ENCODE measurements at places on chromosomes 12 and 14.

DNA sequence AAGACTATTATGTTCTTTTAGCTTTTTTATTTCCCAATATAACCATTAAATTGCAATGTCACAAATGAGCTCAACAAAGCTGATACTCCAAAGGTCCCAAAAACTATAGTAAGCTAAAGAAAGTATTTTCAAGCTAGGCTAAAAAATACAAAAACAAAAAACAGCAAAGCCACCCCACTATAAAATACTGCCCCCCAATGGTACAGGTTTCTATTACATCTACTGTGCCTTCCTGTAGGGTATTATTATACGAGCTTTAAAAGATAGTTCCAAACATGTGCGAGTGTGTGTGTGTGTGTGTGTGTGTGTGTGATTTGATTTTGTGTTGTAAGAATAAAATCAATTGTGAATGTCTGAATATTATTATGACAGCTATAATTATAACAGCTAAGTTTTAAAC, 1.1 kb downstream of the IFNG start:
- DNase-seq = no peak

DNA sequence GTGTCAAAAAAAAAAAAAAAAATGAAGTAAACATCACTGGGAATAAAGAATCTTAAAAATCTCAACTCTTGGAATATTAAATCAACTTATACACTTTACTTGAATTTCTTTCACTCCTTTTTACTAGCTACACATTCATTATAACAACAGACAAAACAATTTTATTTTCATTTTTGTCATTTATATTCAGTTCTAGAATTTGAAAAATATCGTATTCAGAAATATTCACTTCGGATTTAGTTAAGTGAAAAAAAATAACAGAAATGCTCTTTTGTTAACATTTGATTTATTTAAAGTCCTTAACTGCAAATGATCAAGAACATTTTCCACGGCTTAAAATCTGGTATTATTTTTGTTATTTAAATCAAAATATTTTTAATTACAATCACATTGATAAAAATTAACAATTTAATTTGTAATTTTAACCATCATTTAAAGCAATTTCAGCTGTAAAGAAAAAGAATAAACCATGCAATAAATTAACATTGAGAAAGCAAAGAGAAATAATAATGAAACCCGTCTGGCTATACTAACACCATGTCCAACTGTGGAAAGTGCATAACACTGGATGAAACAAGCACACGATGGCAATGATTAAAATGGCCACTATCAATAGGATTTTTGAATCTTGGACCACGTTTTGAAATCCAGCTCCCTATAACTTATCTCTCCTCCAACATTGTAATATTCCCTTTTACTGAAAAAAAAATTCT, 5.2 kb downstream of the FOXA1 start:
- DNase-seq = no peak

DNA sequence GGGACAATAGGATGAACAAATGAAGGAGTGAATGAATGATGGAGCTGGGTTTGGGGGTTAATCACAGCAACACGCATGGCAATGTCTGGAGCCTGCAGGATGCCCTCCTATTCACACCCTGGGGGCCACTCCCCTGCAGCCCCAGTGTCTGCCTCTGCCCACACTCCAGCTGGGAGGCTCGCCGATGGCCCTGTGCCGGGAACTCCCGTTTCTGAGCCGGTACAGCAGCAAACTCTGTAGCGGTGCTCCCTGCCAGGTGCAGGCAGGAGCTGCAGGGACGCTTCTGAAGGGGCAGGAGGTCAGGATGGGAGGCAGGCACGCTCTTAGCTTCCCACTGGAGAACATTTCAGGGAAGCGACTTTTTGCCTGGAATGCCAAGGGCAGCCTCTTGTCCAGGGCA, 55.4 kb upstream of the NCOR2 start:
- DNase-seq = no peak

DNA sequence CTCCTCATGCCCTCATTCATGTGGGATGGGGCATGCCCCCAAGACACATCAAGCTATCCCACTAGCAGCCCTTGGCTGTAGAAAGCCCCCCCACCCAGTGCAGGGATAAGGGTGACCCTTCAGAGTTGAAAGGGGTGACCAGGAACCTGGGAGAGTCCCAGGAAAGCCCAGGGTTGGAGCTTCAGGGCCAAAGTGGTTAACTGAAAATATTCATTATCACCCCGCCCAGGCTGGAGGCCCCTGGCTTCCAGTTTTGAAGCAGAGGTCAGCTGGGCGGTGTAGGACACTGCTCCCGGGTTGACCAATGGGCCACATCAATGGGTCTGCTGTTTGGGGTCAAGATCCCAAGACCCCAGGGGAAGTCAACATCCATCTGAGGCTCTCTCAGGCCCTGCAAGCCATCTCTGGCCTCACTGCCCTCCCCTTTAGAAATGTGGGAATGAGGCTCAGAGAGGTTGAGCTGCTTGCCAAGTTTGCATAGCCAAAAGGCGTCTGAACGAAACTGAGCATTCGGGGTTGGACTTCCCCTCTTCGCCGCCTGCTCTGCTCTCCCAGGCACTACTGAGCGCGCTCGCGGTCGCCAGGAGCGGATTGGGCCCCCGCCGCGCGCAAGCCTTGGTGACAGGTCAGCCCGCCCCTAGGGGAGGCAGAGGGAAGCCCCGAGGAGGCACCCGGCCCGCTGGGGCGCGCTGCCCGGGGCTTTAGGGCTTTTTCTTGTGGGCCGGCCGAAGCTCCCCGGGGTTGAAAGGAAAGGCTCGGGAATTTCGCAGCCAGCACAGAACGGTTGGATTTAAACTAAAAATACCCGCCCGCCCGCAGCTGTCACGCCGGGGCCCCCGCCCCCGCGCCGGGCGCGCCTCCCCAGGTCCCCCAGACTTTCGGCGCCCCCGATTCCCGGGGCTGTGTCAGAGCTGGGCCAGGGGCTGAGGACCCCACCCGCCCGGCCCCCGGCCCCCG, 576 bp downstream of the SYNE3 start:
- DNase-seq = peak; percentile 80

- DNase-seq = no peak
Measured at GRCh38 chr12:52647601-52648000, 4.4 kb downstream of the KRT2 start.

- DNase-seq = no peak
Measured at GRCh38 chr14:56815745-56816144, 5.5 kb upstream of the OTX2 start.

- no peak for DNase-seq
Measured at GRCh38 chr14:95341564-95341963, 21.9 kb upstream of the CLMN start.

GRCh38 chr14:22319526-22320361, 269.3 kb downstream of the DAD1 start:
- no peak for DNase-seq

DNA sequence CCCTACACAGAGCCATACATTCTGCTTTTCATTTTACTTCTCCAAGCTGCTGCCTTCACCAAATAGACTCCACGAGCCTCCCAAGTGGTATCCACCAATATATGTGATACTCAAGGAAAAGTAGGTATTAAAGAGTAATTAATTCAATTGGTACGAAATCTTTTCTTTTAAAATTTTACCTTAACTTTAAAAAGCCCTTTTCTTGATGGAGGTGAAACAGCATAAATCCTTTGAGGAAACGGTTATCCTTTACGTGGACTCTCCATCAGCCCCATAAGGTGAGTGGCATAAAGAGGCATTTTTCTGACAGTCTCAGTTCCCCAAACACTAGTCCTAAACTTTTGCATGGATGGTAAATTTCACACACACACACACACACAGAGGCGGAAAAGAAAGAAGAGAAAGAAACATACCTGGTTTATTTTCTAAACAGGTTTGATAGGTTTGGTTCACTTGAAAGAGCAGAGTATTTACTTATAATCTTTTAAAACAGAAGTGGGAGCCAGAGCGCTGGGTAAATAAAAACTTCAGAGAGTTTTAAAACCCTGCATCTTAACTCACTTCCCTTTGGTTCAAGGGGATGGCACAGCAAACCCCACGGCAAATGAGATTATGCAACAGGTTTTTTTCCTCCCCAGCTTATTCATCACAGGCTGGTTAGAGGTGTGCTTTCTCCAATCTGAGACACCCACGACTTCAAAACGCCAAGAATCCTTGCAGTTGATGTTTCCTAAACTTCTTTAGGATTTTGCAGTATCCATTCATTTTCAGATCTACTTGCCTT, 1.9 kb downstream of the DUSP16 start:
- DNase-seq = peak; percentile 54

DNA sequence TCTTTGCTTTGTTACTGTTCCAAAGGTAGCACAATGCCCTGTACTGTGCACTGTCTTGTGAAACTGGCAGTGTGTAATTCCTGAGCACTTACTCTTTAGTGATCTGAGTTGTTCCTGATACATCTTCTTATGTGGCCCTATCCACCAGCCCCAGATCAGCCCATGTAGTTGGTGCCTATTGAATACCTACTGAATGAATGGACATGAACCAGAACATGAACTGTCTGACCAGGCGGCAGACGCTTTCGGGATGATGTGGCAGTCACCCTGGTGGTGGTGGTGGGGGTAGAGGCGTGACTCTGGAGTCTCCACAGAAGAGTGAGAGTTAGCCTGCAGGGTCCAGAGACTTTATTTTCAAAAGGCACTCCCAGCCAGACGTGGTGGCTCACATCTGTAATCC, 46.6 kb upstream of the PAPOLA start:
- no peak for DNase-seq

GRCh38 chr12:8636581-8636980, 23.9 kb upstream of the AICDA start:
- DNase-seq = no peak

- DNase-seq = no peak
Measured at GRCh38 chr12:57145460-57146059, 1.9 kb downstream of the LRP1-AS start.

DNA sequence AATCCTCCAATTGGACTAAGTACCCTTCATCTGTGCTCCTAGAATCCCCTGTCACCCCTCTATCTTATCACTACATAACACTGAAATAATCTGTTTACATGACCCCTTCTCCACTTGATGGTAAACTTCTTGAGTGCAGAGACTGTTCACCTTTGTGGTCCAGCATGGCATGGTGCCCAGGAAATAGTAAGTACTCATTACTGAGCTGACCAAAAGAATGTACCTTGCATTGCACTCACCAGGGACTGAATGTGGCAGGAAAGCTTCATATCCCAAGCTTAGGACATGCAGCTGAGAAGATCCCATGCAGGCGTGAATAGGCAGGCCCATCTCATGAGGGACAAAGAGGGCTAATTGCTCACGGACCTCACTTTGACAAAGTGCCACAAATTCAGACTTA, 1.4 kb upstream of the GARIN2 start:
- DNase-seq = no peak

DNA sequence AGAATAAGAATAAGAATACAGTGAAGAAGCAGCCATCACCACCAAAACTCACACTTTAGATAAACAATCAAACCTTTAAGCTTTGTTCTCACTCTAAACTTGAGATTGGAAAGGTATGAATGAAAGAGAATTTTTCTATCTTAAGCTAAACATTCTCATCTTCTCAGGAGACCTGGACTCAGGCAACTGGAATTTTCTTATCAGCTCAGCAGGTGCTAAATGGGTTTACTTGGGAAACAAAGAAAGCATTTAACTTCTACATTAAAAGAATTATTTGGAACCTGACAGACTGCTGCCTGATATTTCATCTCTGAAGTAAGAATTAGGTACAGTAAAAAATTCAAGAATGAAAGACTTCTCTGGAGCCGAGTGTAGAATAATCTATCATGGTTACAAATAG, 20.7 kb upstream of the KERA start:
- no peak for DNase-seq

- no peak for DNase-seq
Measured at GRCh38 chr12:12839873-12840579, 26.9 kb downstream of the DDX47 start.

DNA sequence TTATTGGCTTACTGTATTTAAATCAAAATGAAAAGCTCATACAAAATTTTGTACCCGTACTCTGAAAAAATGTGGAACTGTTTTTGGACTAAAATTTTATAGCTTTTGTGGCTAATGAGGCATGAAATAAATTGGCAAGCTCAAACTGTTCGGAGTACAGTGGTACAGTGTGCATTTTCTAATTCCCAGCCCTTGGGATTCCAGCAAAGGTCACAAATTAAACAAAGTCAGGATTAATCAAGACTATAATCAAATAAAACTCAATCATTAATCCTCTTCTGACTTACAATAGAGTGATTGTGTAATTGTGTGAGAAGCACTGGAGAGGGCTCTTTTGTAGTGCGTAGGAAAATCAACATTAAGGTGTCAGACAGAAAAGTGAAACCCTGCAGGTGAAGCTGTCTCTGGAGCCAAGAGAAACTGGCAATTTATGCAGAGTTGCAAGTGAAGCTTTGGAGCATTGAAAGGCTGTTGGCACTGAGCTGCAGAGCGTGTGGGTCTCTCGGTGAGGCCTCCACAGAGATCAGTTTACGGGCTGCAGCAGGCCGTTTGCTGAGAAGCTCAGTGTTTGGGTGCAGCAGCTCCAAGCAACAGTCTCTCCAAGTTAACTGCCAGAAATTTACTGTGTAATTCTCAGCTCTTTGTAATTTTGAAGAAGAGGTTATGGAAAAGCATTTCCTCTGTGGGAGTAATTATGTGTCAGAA, 275.9 kb downstream of the FBXL14 start:
- DNase-seq = no peak

DNA sequence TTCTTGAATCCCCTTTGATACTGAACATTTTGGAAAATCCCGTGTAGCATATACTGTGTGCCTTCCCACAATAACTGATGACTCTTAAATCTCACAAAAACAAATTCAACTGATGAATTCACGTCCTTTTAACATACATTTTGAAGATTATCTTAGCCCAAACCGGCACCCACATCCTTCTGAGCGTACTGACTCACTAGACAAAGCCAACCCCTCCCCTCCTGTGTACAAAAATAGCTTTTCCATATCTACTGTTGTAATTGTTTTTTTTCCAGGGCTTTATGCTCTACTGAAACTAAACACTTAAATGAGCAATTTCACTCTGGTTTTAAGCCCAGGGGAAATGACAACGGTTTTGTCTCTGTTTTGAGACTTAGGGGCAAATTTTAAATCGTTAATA, 109.4 kb upstream of the ATF7IP start:
- DNase-seq = peak; percentile 58

GRCh38 chr12:90896164-90896563, 58.8 kb downstream of the CCER1 start:
- DNase-seq = no peak

DNA sequence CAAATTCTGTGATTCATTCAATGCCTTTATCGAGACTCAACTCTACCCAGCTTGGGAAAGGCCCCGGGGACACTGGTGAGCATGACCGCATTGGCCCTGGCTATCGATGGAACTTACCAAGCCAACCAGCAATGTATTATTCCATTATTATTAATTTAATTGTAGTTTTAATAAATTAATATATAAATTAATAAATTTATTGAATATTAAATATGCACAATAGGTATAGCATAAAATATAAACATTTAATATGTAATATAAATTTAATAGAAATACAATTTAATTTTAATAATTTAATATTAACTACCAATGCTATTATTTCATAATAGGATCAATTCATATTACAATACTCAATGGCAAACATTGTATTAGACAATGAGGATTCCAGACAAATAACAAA, 163.4 kb downstream of the DPF3 start:
- no peak for DNase-seq

GRCh38 chr12:115774148-115774895, 503.2 kb downstream of the MED13L start:
- no peak for DNase-seq

All from T-helper 22 cell (primary cell).